ENCODE measurements at places on chromosomes 7 and 10.

- DNase-seq, result peak; percentile 90
Measured at GRCh38 chr7:33982425-33982786, 77.1 kb downstream of the BMPER start.

GRCh38 chr7:101129603-101130117 lies 2.8 kb downstream of the SERPINE1 start:
- DNase-seq, result no peak

- no peak for DNase-seq
Measured at GRCh38 chr7:118179191-118179590, 4.8 kb upstream of the LSM8 start.

GRCh38 chr10:18303851-18304801 lies 163.9 kb downstream of the CACNB2 start:
- no peak for DNase-seq

DNA sequence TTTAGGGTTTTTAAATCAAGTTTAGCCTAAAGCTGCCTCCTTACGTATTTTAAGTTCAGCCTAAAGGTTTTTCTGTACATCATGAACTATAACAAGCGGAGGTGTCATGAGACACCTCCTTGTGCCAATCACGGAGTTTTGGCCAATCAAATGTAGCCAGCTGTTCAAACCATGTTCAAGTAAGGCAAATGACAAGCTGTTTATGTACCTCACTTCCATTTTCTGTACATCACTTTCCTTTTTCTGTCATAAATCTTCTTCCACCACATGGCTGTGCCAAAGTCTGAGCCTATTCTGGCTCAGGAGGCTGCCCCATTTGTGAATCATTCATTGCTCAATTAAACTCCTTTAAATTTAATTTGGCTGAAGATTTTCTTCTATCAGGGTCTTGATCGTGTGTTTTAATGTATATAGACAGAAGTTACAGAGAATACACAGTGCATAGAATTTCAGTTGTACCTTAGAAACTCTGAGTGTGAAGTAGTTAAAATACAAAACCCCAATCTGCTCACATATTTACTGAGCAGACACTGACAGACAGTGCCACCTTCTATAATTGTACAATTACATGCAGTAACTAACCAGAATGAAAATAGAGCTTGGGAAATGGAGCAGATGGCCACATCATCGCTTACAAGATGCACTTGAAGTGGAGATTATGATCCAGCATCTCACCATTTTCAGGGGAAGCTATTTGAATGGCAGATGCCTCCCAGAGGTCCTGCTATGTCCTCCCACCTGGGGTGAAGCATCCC lies 76.9 kb upstream of the LANCL2 start:
- DNase-seq, result peak; percentile 19

DNA sequence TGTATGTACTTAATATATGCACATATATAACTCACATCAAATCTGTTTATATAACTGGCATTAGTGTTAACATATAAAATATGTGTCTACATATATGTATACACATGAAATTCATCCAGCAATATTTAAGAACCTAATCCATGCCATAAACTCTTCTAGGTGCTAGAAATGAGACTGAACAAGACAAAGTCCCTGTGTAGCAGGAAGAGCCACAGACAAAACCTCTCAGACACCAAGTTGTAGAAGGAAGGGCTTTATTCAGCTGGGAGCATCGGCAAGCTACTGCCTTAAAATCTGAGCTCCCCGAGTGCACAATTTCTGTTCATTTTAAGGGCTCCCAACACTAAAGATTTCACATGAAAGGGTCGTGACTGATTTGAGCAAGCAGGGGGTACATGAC lies 52.5 kb downstream of the CRPPA start:
- DNase-seq, result no peak

DNA sequence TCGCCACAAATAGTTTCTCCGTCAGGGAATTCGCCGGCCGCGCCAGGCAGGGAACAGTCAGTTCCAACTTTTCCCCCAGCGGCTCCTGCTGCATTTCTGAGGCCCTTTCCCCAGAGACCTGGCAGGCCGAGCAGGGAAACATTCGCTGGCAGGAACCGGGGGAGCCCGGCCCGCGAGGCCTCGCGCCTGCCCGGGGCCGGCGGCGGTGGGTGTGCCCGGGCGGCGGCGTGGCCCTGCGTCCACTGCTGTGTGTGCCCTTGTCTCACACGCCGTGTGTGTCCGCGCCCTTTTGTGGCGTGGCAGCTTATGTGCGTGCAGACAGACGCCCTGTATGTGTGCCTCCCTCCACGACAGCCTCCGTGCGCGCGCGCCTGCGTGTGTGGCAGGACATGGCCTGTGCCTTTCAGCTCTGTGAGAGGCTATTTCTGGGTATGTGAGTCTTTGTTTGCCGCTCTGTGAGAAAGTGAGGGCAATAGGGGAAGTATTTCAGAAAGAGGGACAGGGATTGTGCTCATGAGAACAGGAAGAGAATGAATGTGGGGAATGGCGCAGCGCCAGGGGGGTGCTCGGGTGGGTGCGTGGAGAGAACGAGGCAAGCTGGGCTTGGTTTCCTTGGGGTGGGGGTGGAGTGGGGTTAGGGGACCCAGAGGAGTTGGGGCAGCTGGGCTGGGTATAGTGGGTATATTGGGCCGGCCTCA lies 689 bp upstream of the SMARCD3 start:
- DNase-seq, result peak; percentile 53

- DNase-seq, result no peak
Measured at GRCh38 chr7:207418-208129, 15.2 kb downstream of the FAM20C start.

DNA sequence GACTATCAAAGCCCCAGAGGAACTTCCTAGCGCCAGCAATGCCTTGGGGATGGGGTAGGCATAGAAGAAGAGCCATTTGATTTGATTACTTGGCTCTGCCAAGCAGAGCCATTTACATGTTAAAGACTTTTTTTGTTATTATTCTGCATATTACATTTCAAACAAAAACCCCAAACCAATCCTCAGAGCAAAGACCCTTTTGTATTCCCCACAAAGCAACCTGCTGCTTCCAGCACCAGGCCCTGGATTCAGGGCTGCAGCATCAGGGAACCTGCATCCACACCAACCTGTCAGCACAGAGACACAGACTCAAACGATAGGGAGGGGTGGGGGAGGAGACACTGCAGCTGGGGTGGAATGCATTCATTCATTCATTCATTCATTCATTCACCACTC lies 73.2 kb downstream of the GRID1 start:
- no peak for DNase-seq

- peak; percentile 83 for DNase-seq
Measured at GRCh38 chr7:106767498-106768323, 97.4 kb upstream of the PIK3CG start.

DNA sequence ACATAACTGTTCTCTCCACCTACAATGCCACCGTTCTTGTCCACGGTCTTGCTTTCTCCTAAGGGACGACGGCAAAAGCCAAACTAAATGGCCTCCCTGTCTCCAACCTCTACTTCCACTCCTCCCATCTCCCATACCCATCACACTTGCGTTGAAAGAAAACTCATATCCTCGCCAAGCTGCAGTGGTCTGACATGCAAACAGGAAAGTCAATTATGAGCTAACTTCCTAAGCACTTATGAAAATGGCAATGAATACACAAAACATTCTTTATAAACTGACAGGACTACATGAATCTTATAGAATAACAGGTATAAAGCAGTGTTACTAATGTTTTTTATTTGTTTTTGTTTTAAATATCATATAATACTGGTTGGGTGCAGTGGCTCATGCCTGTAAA lies 46.4 kb downstream of the TYW1B start:
- no peak for DNase-seq

GRCh38 chr10:13139676-13140075 lies 21.7 kb upstream of the MCM10 start:
- DNase-seq, result no peak

DNA sequence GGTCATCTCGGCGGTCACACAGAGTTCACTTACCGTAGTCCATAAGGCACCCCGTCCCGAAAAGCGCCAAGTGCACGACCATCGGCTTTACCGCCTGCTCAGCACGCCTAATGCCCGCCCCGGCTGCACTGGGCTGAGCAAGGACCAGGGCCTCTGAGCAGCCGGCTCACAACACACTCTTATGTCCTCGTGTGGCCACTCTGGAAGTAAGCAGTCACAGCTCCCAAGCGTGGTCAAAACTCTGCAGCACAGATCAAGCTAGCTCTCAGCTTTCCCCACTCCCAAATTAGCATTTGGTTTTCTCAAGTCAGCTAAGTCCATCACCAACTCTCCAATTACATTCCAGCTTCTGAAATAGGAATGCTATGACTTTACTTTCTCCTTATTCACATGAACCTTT lies 57.7 kb downstream of the MAD1L1 start:
- no peak for DNase-seq

- DNase-seq, result peak; percentile 100
Measured at GRCh38 chr7:95608359-95609173, 12.2 kb upstream of the PDK4 start.

DNA sequence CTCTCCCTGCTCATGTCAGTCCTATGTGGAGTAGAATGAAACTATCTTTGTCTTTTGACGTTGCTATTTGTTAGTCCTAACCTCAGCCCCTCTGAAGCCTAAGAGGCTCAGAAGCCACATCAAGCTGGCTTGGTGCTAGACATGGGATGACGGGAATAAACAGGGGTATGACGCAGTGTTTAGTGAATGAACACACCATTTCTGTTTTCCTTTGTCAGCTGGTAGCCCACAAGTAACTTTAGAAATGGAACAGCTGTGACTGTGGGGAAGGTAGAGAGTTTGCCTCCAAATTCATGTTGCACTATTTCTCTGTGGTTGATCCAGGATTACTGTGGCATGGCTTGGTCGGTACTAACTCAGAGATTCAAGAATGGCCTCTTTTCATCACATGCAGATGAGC lies 31.3 kb downstream of the COX15 start:
- DNase-seq, result no peak

DNA sequence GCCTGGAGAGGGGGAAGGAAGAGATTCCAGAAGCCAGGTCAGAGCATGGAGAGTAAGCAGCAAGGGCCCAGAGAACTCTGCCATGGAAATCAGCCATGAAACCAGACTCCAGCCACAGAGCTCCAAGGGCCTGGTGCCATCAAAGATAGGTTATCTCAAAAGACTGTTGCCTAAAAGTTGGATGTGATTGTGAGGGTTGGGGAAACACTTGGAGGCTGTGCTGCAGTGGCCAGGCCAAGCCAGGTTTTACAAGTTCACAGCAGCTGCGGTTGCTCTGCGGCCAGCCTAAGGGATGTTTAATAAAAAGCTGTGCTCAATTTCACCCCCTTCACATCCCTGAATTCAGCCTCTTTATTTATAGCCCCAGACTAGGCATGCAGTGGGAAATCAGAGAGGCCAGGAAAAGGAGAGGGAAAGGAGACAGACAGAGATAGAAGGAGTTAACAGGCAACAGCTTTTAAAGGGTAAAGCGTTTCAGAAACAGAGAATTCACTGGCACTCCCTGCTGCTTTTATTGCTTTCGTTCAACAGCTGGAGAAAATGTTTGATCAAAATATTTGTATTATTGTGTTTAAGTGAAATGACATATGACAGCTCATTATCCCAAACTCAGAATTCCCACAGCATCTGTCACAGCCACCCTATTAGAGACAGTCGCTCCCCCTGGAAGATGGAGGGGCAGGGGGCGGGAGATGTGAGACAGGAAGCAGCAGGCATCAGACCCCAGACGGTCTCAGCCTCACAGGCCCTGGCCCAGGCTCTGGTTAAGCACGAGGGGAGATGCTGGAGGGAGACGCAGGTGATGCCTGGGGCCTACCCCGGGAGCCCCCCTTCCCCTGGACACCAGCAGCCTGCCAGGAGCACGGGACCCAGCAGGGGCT lies 140.1 kb downstream of the GLI3 start:
- peak; percentile 30 for DNase-seq

DNA sequence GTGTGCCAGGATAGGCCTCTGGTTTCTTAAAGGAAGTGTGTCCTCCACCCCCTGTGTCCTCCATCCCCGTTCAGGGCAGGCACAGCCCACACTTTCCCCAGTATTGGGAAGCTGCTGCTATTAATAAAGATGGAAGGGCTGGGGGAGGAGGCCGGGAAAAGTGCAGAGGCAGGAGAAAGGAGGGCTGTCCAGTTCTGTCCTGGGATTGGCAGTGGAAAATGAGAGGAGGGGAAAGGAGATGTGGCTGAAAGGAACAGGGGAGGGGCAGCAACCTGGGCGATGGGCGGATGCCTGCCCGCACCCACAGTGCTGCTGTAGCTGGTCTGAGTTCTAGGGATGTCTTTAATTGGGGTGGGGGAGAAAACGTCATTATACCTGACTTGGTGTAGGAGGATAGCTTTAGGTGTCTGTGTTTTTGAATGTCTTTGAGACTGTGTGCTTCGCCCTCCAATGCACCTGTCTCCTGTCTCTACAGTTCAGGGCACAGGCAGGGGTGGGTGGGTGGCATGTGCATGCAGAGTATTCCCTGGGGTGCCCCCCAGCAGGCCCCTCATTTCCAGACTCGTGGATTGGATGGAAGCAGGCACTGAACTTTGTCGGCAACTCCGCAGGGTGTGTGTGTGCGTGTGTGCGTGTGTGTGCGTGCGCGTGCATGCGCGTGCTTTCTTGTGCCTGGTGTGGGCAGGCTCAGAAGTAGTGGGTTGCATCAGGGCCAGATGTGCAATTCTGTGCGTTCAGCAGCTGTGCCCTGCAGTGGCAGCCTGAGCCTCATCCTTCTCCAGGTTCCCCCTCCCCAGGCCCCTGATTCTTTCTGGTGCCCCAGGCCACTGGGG lies 2.5 kb downstream of the TRIM8 start:
- peak; percentile 62 for DNase-seq

- peak; percentile 13 for DNase-seq
Measured at GRCh38 chr7:43621729-43622448, 39.0 kb downstream of the STK17A start.

DNA sequence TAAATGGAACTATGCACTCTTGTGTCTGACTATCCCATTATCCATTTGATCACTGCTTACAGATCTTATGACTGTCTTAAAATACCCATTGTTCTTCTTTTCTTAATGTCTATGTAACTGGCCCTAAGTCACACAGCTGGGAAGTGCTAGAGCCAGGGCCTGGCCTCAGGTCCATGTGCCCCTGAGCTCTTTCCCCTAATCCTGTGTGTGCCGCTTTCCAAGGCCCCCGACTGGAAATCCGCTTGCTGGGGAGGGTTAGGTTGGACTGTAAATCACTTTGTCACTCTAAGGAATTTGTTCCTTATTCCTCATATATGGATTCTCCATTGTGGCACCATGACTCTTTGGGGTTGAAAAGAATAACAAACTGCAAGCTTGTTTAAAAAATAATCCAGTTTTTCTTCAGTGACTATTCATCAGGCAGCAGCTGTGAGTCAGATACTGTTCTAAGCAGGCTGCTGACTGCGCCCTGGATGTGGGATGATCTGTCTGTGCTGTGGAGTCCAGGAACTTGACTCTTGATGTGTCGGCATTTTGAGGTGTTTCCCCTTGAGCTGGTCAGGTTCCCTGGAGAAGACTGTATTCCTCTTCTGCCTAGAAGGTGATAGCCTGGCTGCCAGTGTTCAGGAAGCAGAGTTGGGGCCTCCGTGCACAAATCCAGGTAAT lies 236.3 kb downstream of the SDK1 start:
- peak; percentile 53 for DNase-seq

- no peak for DNase-seq
Measured at GRCh38 chr7:125147047-125147446, 217.4 kb upstream of the POT1 start.

DNA sequence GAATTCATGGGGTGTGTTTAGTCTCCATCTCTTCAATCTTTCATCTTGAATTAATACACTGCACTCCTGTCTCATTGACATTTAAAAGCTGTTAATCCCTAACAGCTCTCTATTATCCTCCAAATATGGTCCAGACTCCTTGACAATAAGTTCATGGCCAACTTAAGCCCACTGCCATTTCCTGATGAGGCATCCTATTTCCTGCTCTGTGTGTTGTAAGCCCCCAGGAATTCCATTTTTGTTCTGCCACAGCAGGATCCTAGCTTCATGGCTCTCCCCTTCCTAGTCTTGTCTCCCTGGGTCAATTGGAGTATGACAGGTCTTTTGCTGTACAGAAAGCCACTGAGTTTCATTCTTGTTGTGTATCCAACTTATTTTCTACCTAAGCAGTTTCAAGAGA lies 218.8 kb downstream of the OTUD1 start:
- DNase-seq, result no peak
